ENCODE measurements at places on chromosomes 4 and X.

GRCh38 chr4:148530114-148530513 lies 87.9 kb upstream of the NR3C2 start:
- DNase-seq = no peak

- peak; percentile 83 for DNase-seq
Observed at GRCh38 chr4:55851885-55852284, 1.6 kb upstream of the EXOC1 start.

GRCh38 chrX:50770702-50771101 lies 43.3 kb downstream of the SHROOM4 start:
- peak; percentile 77 for DNase-seq

GRCh38 chrX:45306794-45307193 lies 106.1 kb upstream of the DIPK2B start:
- no peak for DNase-seq

- no peak for DNase-seq
Observed at GRCh38 chr4:25882226-25882625, 19.4 kb upstream of the SEL1L3 start.

DNA sequence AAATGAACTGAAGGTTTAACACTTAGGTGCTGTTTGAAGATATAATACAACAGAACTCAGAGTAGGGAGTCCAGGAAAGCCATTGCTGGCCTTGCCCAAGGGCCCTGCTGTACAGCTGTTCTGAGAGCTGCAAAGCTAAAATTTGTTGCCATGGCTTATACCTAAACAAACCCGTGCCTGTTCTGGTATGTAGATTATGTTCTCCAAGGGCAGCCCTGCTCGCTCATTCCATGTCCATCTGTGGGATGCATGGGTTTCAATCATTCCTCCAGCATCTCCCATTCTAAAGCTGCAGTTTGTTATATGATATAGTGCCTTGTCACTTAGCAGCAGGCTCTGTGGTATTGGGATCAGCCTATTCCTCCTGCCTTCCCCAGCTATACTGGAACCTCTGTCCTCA lies 80.8 kb upstream of the BMPR1B start:
- no peak for DNase-seq

DNA sequence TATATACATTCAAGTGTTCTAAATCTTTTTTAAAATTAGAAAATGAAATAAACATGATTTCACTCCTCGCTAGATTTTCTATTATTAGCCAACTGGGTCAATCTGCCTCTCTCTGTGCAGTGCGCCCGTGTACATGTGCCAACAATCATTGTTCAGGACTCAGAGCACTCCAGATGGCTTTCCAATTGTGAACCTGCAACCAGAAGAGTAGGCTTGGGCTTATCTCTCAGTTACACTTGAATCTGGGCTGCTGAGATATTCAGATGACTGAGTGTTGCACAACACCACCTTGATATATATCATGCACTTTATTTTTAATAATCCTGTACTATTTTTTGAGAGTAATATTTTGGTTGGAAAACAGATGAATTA lies 184.0 kb upstream of the FSTL5 start:
- no peak for DNase-seq

All from SW480 (cell line).